ENCODE measurements at places on chromosomes 1 and 21. TPM values are rescaled to one million over a fixed set of nuclear protein-coding genes. Genes with fewer than 3 reads are reported as not detected.

Gene TAS1R3
- 0.42 TPM for total RNA-seq

Gene CELA2B
- not detected for total RNA-seq

Gene KCNJ9
- total RNA-seq, result not detected

DNA sequence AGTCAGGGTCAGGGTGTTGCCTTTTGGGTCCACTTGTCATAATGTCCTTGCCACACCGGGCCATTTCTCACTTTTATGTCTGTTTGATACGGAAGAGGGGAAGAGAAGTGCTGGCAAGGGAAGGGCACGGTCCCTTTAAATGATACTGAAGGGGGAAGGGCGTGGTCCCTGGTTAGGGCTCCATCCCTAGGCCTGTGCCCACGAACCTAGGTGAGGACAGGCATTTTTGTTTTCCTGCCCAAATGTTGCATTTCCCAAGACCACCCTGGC lies 25.2 kb downstream of the B3GALT5 start:
- DNase-seq, result no peak

GRCh38 chr21:41684381-41685245 lies 82.2 kb downstream of the RIPK4 start:
- peak; percentile 69 for DNase-seq

DNA sequence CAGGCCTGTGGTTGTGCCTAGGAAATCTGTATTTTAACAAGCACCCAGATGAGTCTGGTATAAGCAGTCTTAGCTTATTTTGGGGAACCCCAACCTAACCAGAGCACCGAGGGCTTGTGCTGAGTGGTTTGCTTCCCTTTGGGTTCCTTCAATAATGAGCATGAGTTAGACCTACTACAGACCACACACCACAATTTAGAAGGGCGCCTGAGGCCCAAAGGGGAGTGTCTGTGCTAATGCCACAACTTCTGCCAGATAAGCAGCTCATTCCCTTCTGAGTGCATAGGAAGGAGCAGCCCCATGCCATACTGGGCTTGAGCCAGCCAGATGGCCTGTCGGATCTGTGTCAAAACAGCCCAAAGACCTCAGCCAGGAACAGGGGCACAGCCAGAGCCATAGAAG lies 15.4 kb upstream of the LSS start:
- DNase-seq, result no peak

DNA sequence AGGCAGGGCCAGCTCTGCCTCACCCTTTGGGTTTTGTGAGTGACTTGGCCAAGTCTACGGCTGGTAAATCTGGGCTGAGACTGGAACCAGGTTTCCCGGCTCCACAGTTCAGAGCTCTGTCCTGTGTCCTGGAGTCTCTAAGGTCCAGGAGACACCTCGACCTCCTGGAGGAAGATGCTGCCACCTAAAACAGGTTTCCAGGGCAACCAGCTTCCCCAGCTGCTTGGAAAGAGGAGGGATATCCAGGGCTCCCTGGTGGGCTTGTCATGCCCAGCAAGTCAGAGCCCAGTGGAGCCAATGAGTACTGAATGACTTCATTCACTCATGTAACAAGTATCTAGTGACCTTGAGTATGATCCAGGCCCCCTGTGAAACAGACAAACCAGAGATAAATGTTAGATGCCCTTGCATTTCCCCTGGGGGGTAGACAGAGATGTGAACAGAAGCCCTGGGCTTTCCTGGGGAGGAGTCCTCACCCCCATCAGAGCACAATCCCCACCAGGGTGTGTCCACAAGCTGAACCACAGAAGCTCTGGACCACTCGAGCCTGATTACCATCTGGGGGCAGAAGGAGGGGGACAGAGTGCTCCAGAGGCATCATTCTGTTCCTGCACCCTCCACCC lies 181.2 kb upstream of the RAB4A start:
- peak; percentile 26 for DNase-seq

DNA sequence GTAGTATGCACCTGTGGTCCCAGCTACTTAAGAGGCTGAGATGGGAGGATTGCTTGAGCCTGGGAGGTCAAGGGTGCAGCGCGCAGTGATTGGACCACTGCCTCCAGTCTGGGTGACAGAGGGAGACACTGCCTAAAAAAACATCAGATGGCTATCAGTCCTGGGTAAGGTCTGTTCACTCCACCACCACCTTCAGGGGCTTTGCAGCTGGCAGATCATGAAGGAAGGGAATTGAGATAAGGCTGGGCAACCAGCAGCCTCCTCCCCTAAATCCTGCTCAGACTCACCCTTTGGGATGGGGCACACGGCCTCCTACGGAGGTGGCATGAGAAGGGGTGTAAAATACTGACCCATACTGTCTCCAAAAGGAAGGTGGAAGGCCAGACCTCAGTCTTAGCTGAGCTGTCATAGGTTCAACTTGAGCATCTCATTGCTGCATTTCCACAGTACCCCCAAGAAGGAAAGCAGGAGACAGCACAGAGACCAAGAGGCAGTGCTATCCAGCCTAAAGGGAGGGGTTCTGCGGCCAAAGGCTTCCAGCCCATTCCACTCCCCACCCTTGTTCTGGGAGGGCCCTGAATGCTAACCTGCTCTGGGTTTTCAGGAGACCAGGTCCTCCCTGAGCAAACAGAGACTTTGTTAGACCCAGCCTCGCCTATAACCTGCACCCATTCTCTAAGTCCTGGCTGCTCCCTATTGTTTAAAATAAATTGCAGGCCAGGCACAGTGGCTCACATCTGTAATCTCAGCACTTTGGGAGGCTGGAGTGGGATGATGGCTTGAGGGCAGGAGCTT lies 13.7 kb downstream of the SLC45A3 start:
- no peak for DNase-seq

DNA sequence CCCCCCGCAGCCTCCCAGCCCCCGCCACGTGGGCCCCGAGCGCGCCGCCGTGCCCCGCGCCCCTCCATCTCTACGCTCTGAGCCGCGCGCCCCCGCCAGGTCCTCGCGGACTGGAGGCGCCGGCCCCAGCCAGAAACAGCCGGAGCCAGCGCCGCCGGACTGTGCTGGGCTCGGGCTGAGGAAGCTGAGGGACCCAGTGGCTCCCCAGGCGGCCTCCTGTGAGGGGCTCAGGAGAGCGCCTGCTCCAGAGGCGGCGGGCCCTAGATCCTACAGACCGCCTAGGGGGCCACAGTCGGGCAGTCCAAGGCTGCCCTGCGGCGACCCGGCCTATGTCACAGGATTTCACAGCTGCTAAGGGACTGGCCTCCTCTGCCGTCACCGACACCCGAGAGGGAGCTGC lies 82.1 kb downstream of the NENF start:
- DNase-seq, result no peak

DNA sequence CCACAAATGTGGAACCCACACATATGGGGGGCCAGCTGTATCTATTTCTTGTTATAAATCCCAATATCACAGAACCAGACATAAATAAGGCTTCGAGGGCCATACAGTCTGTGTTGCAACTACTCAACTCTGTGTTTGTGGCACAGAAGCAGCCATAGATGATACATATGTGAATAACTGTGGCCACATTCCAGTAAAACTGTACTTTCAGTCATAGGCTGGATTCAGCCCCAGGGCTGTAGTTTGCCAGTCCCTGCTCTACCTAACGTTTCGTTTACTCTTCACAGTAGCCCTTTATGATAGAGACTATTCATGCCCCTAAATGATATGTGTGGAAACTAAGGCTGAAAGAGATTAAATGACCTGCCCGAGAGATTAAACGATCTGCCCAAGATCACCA lies 48.7 kb downstream of the FHAD1 start:
- DNase-seq, result no peak

DNA sequence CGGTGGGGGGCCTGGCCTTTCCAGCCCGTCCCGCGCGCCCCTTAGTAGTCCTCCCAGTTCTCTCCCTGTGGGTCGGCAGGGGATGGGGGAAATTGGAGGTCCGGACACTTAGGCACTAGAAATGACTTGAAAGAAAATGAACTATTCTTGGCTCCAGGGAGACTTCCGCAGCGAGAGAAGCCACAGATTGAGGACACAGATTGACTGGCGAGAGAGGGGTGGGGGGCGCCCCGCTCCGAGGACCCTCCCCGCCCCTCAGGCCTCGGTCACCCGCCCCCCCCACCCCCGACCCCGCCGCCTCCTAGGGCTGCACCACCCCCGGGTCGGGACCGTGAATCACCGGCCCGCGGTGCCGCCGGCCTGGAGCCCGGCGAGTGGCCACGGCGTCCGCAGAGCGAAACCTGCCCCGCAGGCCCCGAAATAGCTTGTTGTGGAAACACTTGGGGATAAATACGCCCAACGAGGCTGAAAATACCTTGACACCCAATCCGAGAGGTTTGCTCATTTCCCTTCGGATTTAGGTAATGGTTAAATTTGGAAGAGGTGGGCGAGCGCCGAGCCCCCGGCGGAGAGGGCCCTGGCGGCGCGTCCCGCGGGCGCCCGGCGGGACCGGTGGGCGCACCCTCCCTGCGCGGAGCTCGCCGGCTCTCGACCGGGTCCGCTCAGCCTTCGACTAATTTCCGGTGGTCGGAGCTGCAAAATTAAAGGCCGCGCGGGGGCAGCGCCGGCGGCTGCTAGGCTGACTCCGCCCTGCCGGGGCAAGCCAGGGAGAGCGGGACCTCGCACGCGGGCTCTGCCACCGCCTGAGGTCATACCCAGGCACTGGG lies at the start of gene GFI1:
Gene GFI1 (minus strand): TSS at position 675 of the 827 bp plus-strand sequence. CDS start 3,438 bp downstream, outside the sequence.
- no peak for DNase-seq

GRCh38 chr1:206954459-206955342 lies 8.4 kb upstream of the PIGR start:
- no peak for DNase-seq

GRCh38 chr1:53342735-53343470 lies 15.0 kb upstream of the LRP8 start:
- DNase-seq, result peak; percentile 19

DNA sequence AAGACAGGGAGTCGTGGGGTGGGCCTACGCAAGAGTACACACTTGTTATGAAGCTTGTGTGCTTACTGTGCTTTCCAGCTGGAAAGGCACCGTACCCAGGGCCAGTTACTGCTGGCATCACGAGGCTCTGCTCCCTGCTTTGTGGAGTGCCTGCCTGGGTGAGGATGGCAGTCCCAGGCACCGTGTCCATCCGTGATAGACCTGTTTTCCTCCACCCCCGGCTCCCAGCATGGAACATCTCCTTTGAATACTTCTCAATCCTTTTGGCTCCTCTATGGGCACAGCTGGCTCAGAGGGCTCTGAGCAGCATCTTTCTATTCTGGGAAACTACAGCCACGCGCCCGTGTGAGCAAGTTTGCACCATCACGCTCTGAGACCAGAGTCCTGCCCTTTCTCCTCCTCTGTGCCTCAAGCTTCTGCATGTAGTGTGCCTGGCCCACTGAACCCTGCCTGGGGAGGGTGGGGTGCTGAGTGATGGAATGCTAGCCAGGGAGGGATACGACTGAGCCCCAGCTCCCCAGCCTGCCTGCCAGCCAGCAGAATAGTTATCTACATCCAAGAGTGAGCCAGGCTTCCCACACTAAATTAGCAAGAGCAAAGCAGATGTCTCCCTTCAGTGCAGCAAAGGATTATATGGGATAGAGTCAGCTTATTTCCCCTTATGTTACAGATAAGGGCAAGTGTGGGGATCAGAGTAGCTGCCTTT lies 7.1 kb upstream of the TNR start:
- DNase-seq, result no peak

DNA sequence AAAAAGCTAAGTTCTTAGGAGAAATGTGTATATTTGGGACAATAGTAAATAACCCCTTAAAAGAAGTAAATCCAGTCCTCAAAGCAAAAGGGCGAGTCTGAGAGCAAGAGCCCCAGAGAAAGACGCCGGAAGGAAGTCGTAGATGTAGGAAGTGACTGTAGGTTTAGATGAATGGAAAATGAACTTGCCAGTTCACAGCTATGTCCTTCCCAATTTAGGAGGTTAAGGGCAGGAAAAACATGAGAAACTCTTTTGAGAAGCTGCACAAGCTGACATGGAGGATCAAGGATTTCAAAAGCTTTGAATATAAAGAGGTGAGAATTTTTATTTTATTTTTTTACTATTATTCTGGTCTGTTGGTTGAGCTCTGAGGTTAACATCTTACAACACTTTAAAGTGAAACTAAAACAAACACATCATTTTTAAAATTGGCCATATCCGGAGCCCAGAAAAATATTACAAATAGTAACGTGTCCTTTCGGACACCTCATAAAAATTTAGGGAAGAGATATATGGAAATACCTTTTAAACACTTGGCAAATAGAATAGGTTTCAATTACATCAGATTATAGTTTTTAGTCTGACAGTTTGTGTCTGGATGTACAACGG lies 1178.6 kb downstream of the MRPL39 start:
- DNase-seq, result no peak

DNA sequence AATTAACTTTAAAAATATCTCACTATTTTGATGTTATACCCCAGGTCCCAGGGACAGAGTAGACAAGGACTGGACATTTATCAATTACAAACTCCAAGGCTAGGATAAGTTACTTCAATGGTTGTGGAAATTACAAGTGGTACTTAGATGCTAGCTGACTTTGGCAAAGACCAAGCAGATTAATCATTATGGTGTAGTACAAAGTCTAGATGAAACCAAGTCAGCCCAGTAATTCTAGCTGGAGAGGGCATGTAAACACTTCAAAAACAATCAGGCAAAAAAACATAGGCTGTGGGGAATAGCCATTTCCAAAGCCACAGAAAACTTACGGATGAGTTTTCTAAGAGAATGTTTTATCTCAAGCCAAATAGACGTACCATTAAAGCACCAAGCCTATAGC lies 124.5 kb downstream of the TSEN15 start:
- no peak for DNase-seq

- no peak for DNase-seq
Observed at GRCh38 chr1:228304225-228304624, 96.4 kb downstream of the OBSCN start.

DNA sequence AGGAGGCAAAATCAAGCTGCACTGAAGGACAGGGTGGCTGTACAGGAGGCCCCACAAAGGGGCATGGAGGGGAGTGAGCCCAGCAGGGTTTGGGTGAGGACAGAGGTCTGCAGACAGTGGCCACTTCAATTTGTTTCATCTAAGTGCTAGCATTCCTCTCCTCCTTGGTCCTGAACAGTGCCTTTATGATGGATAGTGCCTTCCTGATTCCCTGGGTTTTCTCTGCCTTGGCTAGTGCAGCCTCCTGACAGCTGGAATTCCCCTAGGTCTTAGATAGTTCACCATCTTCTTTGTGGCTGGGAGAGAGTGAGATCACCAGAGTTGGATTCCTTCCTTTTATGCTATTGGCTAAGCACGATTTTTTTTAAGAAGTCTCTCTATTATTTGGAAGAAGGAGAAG lies 3.8 kb upstream of the HPCAL4 start:
- no peak for DNase-seq

All from ureter (tissue), 1 donor.